Lower leg skin (tissue), 4 donors: ENCODE measurements at places on chromosomes 4 and X.

- DNase-seq, result no peak
Measured at GRCh38 chr4:14749910-14750309, 252.4 kb upstream of the CPEB2 start.

DNA sequence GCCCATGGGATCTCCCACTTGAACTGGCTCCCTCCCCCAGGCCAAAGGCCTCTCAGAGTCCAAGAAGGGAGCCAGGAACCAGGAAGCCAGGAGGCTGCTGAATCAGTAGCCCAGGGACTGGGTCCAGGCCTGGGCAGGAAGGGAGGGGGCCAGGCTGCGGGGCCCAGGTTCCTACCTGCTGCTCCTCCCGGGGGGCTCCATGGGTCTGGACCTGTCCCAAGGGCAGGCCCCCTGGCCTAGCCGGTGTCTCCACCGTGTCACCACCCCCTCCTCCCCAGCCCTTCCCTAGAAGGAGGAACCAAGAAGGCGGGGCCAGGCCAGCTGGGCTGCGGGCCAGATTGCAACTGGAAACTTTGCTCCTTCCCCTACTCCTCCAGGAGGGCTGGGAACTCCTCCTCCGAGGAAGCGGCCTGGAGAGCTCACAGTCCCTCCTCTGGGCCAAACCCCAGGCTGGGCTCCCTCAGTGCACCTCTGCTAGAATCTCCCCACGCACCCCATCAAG, at the start of gene IQSEC2:
TSS of gene IQSEC2 (minus strand) at position 264 of the 502 bp plus-strand sequence.
- peak; percentile 74 for DNase-seq

- no peak for DNase-seq
Measured at GRCh38 chr4:74014332-74014731, 15.9 kb upstream of the CXCL5 start.

- DNase-seq, result no peak
Measured at GRCh38 chr4:188032170-188032569, 36.6 kb downstream of the ZFP42 start.

DNA sequence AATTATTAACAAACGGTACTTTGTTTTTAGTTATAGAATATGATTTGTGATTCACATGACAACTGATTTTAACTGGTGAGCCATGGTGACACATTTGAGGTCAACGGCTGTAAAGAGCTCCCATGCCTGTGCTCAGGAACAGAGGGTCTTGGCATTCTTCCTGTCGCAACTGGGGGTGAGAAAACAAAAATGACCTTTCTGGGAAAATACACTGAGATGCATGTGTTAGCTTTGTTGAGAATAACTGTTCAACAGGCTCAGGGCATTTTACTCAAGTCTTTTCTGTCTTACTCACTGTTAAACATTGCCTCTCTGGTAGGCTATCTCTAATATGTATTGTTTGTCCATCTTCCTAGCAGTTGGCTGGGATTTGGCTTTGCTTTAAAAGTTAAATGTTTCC, 57.1 kb upstream of the HPGD start:
- DNase-seq, result no peak

- no peak for DNase-seq
Measured at GRCh38 chrX:139202742-139203420, 327.7 kb upstream of the F9 start.

DNA sequence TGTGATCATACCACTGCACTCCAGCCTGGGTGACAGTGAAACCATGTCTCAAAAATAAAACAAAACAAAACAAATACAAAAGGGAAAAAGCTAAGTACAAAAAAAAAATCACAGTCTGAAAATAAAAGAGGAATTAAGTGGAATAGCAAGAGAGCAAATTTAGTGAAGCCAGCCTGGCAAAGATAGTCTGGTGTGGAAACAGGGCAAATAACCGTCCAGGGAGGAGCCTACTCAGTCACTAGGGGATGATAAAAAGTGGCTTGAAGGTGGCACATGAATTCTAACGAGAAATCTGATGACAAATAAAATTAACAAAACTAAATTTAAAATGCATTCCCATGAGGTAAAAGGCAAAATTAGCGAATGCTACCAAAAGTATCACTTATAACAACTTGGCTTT, 8.2 kb downstream of the PDGFC start:
- no peak for DNase-seq

DNA sequence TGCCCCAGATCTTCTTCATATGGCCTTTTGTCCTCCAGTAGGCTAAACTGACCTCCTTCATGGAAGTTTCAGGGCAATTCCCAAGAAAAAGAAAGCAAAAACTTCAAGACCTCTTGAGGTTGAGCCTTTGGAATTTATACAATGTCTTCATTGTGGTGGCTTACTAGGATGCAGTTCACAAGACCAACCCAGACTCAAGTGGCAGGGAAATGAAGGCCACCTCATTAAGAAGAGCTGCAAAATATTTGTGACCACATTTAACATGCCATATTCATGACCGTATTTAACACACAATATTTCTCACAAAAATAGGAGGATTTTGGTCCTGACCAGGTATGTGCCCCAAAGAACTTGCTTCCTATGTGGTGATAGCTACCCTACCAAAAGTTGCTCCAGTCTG, 605.5 kb upstream of the PITX2 start:
- no peak for DNase-seq

GRCh38 chr4:38800366-38800765, 4.2 kb downstream of the TLR1 start:
- no peak for DNase-seq

- DNase-seq, result no peak
Measured at GRCh38 chr4:879729-880077, 52.4 kb downstream of the GAK start.

- no peak for DNase-seq
Measured at GRCh38 chr4:70701271-70701670, 12.9 kb downstream of the UTP3 start.

- no peak for DNase-seq
Measured at GRCh38 chrX:145003443-145003842, 243.9 kb upstream of the SPANXN1 start.

GRCh38 chr4:55078987-55079386, 46.4 kb downstream of the KDR start:
- peak; percentile 44 for DNase-seq

DNA sequence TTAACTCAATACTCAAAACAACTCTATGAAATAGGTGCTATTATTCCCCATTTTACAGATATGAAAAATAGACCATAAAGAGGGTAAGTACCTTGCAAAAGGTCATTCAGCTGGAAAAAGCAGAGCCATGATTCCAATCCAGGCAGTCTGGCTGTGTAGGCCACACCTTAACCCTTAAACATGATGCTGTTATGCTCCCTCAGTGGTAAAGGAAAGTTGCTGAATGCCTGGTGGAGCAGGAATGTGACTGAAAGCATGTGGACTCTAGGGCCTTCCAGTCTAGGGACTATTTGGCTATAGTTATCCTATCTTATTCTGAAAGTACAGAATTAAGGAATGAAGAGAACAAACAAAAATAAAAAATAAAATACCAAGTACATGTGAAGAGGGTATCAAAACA, 19.6 kb downstream of the RP2 start:
- DNase-seq, result no peak

GRCh38 chr4:67575232-67576058, 16.9 kb downstream of the STAP1 start:
- DNase-seq, result no peak

GRCh38 chrX:15507005-15507404, 6.4 kb downstream of the BMX start:
- DNase-seq, result no peak

DNA sequence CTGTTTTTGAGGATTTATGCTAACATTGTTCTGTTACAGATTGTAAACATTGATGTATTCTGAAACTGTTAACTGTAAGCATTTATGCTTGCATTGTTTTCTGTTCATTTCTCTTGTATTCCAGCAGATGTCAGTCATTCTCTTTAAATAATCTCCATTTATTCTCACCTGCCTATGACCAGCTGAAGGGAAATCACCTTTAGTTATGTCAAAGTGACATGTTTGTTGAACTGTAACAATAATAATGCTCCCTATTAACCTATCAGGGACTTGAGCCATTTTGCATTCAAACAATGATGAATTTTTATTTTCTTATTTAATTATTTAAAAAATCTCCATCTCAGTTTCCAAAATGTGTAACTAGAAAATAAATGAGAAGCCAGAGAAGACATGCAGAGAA, 58.0 kb downstream of the SPCS3 start:
- no peak for DNase-seq

DNA sequence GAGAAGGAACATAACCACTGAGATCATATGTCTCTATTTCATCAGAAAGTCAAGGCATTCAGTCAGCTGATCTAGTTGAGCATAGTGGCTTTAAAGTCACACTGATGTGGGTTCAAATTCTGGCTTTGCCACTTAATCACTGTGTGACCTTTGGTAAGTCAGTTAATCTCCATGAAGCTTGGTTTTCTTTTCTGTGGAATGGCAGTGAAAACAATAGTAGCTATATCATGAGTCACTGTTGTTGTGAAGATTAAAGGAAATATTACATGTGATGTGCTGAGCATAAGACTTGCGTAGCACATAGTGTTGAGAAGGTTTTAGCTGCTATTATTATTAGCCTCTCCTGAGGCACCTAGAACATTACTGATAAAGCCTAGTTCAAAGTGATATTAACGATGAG, 242.2 kb downstream of the FMR1NB start:
- no peak for DNase-seq

GRCh38 chr4:15130441-15130840, 128.2 kb downstream of the CPEB2 start:
- no peak for DNase-seq

DNA sequence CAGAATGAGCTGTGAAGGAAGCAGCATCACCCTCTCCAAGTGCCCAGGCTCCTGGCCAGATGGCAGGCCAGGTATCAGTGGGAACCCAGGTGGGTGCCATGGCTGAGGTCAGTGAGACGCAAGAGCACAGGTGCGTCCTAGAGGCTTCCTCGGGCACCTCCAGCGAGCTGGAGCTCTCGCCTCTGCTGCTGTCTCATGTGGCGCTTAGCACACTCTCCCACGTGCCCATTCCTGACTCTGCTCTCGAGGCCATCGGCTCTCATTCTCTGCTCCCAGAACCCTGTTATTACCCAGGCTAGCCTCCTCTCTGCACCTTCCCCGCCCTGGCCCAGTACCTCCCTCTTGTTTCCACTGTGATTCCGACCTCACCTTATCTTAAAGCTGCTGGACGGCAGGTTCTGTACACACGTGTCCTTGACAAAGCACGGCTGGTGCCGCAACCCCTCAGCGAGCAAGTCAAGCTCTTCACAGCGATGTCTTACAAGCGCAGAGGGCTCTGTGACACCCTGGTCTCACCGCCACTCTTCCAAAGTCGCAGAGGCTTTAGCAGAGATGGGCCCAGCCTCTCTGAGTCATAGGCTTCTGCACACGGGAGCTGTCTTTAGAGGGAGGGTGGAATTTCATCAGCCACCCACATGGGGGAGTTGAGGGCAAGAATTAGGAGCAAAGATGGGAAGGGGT, 15.4 kb upstream of the MSANTD1 start:
- no peak for DNase-seq

GRCh38 chrX:33465137-33465536, 253.8 kb upstream of the DMD start:
- DNase-seq, result no peak

DNA sequence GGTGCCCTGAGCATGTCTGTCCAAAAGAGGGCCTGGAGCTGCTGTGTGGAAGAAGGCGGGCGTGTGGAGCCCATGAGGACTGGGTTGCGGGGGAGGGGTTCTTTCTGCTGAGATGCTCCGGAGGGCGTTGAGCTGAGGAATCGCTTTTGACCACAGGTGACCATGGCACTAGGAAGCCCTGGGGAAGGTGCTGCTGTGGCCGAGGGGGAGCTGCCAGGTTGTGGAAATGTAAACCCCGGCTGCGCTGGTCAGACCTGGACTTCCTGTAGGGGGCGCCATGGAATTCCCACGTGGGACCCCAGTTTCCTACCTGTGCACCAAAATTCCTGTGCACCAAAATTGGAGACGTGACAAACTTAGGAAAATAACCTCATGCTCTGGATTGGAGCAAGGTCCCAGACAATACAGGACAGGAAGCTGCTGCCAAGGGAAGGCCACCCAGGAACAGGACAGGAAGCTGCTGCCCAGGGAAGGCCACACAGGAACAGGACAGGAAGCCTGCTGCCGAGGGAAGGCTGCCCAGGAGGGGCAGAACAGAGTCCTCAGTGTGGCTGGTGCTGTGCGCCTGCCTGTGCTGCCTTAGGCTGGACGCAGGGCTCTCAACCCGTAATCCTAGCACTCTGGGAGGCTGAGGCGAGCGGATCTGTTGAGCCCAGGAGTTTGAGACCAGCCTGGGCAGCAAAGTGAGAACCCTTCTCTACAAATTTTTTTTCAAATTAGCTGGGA, 28.4 kb upstream of the UVSSA start:
- DNase-seq, result no peak

DNA sequence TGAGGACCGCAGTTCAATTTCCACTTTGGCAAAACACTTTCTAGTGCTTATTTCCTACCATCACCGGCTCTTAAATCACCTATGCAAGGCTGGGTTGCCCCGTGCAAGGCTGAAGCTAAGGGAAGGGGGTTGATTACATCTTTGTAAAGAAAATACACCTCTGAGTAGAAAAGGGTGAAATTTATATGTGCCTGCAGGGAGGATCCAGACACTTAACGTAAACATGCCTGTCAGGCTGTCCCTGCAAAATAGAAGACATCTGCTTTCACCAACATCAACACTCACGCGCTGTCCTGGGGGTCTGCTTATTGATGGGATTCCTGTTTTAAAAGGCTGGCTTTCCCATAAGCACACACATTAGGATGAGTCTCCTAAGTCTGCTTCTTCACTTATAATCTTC, 92.0 kb downstream of the PRKX start:
- DNase-seq, result no peak

DNA sequence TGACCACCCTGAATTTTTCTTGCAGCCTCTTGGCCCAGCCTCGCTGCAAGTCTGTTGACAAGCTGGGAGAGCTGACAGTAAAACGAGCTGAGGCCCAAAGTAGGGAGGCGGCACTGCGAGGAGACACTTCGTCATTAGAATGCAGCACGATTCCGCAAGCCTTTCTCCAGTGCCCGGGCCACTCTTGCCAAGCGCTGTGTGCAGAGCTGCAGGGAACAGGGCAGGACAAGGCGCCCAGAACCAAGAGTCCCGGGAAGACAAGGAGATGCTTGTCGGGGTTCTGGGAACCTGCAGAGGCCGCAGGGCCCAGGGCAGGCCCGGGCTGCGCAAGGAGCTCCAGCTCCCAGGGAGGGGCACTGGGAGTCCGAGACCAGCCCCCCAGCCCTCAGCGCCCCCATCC, 187.1 kb downstream of the BCOR start:
- DNase-seq, result no peak

DNA sequence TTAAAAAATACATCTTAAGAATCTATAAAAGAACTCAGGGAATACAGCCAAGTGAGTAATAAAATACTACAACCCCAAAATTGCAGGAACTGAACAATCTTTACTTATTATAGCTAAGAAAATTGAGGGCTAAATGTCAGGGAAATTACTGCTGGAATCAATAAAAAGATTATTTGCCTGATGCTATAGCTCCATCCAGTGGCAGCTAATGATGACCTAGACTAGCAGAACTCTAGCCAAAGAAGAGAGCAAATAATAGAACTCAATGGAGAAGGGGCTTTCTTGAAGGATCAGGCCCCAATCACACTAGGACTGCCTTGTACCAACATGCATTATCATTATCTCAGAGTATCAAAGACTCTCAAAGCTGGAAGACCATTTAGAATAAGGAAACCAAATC, 85.0 kb upstream of the FAM241A start:
- DNase-seq, result no peak
